Adipocyte (in vitro differentiated cells): ENCODE measurements at places on chromosomes 2 and 18.

GRCh38 chr2:232386740-232387450, 8.3 kb downstream of the ALPP start:
- no peak for DNase-seq

DNA sequence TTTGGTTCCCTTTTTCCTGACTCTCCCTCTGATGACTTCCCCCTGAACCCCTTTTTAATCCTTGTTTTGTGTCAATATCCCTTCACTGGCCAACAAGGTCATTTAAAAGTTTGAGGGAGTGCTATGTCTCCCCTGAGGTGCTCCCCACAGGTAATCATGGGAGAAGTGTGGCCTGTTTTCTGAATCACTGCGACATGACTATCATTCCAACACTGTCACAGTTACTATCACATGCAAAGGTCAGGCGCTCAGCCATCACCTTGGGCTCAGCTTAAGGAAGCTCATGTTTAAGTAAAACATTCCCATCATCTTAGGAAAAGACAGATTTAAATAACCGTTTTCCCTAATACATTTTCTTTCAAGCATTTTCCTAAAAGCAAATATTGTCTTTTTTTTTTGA, 20.9 kb upstream of the ACAA2 start:
- DNase-seq = no peak

DNA sequence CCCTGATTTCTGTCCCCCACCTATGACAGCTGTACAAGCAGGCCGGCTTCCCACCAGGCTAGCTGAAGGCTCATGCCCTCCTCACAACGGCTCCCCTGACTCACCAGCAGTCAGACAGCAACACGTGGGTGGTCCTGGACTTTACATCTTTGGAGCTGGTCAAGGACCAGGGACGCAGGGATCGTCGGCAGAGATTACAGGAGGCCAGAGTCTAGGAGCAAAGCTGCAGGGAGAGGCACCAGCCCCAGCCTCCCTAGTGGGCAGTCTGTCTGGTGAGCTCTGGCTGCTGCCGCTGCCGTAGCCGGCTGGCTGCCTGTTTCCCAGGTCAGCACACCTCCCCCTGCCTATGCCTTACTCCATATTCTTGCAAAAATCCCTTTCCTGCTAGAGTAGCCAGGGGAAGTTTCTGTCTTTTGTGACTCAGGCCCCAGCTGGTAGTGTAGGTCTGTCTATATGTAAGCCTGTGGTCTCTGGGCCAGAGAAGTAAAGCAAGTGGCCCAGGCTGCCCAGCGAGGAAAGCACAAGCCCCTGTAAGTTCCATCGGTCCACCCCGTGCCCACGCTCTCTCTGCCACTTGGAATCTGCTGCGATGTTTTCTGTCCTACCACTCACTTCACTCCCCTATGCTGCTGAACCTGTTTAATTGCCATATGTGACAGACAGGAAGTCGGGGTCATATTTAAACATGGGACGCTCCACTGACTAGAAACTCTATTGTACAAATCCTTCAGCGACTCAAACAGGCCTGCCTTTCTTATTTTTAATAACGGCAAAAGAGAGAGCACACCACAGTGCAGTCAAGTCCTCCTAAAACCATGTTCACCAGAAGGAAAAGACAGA, 2.4 kb upstream of the ARHGEF4 start:
- DNase-seq = no peak

GRCh38 chr2:168316073-168316440, 68.7 kb upstream of the STK39 start:
- DNase-seq = peak; percentile 15

DNA sequence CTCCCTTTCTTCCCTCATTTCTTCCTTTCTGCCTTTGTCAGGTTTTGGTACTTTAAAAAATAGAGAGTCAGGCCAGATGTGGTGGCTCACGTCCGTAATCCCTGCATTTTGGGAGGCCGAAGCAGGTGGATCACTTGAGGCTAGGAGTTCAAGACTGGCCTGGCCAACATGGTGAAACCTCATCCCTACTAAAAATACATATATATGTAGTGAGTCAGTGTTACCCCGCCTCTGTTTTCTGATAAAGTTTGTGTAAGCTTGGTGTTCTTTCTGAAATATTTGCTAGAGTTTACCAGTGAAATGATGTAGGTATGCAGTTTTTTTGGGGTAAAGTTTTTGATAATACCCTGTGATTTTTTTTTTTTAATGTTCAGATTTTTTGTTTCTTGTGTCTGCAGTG, 58.8 kb downstream of the DGKD start:
- peak; percentile 57 for DNase-seq

DNA sequence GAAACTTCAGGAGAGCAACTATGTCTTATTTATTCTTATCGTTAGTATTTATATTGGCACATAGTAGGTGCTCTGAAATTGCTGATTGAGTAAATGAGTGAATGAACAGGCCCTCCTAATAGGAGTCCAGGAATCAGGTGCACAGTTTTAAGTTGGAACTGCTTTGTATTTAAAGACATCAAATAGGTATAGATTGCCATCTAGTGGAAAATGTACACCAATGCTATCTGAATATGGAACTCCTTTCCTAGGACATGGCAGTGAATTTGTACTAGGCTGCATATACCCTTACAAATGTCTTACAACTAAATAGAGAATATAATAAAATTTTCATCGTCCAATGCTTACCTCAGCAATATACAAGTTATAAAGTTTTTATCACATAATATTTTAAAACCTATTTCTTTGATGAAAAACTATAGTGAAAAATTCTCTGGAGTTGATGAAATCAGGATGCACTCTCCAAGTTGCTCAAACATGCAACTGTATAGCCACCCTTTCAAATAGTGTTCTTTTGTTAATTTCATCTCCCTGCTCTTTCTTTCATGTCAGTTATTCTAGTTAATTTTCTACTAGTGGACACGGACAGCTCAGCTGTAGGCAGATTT, 318.9 kb upstream of the SYT4 start:
- peak; percentile 63 for DNase-seq

DNA sequence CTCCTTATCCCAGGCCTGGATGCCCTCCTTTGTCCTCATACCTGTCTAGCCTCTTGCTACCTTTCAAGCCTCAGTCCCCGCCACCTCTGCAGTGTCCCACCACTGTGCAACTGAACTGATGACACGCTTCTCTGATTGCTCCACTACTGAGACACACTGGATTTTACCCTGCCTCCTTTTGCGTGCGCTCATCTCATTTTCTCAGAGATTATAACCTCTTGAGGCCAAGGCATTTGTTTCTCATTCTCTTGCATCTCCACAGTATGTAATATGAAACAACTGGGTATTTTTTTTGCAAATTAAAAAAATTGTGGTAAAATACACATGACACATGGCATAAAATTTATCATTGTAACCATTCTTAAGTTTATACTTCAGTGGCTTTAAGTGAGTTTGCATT, 95.4 kb downstream of the PRKCE start:
- peak; percentile 29 for DNase-seq

- peak; percentile 22 for DNase-seq
Observed at GRCh38 chr2:145123606-145124005, 603.7 kb upstream of the ZEB2 start.

DNA sequence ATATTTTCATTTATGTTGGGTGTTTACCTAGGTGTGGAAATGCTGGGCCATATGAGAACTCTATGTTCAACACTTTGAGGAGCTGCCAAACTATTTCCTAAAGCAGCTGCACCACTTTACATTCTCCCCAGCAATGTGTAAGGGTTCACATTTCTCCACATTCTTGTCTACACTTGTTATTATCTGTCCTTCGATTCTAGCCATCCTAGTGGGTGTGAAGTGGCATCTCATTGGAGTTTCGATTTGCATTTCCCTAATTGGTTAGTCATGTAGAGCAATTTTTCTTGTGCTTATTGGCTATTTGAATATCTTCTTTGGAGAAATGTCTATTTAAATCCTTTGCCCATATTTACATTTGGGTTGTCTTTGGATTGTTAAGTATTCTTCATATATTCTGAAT, 21.9 kb downstream of the RNF144A start:
- no peak for DNase-seq
